ENCODE measurements at places on chromosomes 3 and 15. TPM values are rescaled to one million over a fixed set of nuclear protein-coding genes. Genes with fewer than 3 reads are reported as not detected.

DNA sequence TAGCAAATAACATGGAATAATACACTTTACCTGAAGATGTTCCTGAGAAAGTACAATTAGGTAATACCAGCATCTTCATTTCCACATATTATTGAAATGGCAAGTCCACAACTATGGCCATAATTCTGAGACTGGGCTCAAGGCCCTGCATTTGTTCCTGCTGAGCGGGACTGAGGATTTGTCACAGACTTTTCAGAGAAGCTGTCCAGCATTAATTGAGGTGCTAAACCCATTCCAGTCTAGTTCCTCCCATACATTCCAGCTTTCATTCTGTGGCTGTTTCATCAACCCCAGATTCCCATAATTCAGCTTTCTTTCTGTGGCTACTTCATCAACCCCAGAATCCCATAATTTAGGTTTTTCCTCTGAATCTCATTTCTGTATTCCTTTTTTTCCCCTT, 293.4 kb upstream of the GBE1 start:
- DNase-seq, result no peak
- no peak overlapping the region for H3K4me3 ChIP-seq
- H3K36me3 ChIP-seq, result no peaks in the 10 kb centered on the region
- no peak overlapping the region for H3K27ac ChIP-seq
- peaks cover 16% of the 10 kb centered on the region for H3K4me1 ChIP-seq

GRCh38 chr15:72196409-72197040, 1.1 kb downstream of the GRAMD2A start:
- peaks cover 23% of the 10 kb centered on the region for H3K36me3 ChIP-seq
- H3K27ac ChIP-seq, result peak overlapping the region; percentile 63
- no peak for DNase-seq
- peaks cover 5% of the 10 kb centered on the region for H3K4me1 ChIP-seq
- no peaks in the 10 kb centered on the region for H3K27me3 ChIP-seq

Gene KPNA1
- 73.4 TPM for total RNA-seq

DNA sequence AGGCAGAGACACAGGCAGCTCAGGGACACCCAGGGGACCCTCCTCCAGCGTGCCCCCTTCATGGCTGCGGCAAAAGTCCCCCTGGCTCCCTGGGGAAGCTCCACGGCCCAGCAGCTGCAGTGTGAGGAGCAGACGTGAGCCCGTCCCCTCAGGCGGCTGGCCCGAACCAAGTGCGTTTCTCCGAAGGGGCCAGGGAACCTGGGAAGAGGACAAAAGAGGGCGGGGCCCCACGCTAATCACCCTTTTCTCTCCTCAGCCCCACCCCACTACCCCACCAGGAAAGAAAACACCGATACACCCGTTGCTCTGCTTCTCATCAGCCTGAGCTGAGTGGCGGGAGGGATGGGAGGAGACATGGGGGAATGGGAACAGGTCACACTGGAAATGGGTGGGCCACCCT, at the start of gene MUC4:
TSS of gene MUC4 (minus strand) at position 174 of the 400 bp plus-strand sequence. CDS start at position 62, 112 bp downstream.
- DNase-seq, result no peak
- H3K27me3 ChIP-seq, result no peaks in the 10 kb centered on the region
- no peak within 1 kb of the TSS for H3K4me3 ChIP-seq
- H3K36me3 ChIP-seq, result no peaks in the 10 kb centered on the region
- H3K4me1 ChIP-seq, result peaks cover 7% of the 10 kb centered on the region

DNA sequence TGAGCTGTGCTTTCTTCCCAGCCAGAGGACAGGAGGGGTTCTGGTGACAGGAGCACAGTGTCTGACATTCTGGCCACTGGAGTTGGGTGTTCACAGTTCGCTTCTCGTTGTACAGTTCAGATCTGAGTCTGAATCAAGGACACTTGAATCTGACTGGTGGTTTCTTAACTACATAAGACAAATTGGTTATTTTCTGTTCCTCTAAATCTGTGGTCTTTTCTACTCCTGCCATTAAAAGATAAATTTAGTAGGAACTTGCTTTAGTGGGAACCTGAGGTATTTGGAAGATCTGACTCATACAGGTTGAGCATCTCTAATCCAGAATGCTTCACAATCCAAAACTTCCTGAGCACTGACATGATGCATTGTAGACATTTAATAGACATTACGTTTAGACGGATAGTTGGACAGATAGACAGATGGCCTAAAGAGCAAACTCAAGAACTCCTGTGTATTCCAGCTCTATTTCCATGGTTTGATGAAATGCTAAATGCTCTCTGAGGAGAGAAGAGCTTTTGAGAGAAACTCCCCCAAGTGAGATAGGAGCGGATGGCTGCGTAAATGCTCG, 71.0 kb downstream of the CCK start:
- H3K36me3 ChIP-seq, result 0 out of 2 replicates have a peak, but pooled peaks cover 4% of the 10 kb centered on the region
- H3K27ac ChIP-seq, result no peak overlapping the region
- H3K27me3 ChIP-seq, result no peaks in the 10 kb centered on the region
- no peak overlapping the region for H3K4me3 ChIP-seq
- peaks cover 10% of the 10 kb centered on the region for H3K4me1 ChIP-seq

GRCh38 chr3:4819746-4820145, 159.5 kb upstream of the BHLHE40 start:
- H3K36me3 ChIP-seq, result no peaks in the 10 kb centered on the region
- no peak overlapping the region for H3K4me3 ChIP-seq
- no peak for DNase-seq
- H3K27me3 ChIP-seq, result no peaks in the 10 kb centered on the region
- no peak overlapping the region for H3K27ac ChIP-seq
- H3K4me1 ChIP-seq, result peaks cover 4% of the 10 kb centered on the region

Gene KBTBD12
- not detected for total RNA-seq

DNA sequence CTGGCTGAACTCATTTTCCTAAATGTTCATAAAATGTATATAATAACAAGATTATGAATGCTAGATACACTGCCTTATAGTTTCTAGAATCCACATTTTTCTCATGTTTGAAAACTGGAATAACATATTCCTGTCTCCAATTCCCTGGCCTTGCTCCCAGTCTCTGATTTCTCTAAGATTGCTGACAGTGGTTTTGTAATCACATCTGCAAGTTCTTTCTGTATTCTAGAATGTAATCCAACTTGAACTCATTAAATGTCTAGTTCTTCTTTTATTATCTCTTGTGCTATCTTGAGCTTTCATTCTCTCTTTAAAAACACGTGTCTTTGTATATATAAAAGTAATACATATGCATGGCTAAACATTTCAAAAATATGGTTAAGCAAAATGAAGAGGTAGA, 215.2 kb upstream of the ADAMTS9 start:
- H3K27ac ChIP-seq, result no peak overlapping the region
- H3K4me1 ChIP-seq, result no peaks in the 10 kb centered on the region
- no peak for DNase-seq
- no peaks in the 10 kb centered on the region for H3K36me3 ChIP-seq
- H3K27me3 ChIP-seq, result 0 out of 2 replicates have a peak, but pooled peaks cover 3% of the 10 kb centered on the region

DNA sequence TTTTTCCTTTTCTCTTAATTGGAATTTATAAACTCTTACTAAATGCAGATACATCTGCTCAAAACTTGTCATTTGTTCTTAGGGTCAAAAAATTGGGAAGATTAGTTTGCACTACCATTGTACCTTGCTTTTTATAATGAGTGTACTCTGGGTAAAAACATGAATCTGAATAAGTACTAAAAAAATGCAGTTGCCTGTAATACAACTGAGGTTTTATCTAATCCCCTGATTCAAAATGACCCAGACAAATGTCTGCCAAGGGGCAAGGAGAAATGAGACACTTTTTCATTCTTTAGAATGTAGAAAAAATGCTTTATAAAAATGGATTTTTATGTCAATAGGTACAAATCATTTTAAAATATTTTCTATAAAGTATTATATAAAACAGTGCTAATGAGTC, 42.4 kb downstream of the RASA2 start:
- no peaks in the 10 kb centered on the region for H3K4me1 ChIP-seq
- no peak overlapping the region for H3K27ac ChIP-seq
- H3K36me3 ChIP-seq, result no peaks in the 10 kb centered on the region
- H3K27me3 ChIP-seq, result no peaks in the 10 kb centered on the region

Gene STAC
- not detected for total RNA-seq

DNA sequence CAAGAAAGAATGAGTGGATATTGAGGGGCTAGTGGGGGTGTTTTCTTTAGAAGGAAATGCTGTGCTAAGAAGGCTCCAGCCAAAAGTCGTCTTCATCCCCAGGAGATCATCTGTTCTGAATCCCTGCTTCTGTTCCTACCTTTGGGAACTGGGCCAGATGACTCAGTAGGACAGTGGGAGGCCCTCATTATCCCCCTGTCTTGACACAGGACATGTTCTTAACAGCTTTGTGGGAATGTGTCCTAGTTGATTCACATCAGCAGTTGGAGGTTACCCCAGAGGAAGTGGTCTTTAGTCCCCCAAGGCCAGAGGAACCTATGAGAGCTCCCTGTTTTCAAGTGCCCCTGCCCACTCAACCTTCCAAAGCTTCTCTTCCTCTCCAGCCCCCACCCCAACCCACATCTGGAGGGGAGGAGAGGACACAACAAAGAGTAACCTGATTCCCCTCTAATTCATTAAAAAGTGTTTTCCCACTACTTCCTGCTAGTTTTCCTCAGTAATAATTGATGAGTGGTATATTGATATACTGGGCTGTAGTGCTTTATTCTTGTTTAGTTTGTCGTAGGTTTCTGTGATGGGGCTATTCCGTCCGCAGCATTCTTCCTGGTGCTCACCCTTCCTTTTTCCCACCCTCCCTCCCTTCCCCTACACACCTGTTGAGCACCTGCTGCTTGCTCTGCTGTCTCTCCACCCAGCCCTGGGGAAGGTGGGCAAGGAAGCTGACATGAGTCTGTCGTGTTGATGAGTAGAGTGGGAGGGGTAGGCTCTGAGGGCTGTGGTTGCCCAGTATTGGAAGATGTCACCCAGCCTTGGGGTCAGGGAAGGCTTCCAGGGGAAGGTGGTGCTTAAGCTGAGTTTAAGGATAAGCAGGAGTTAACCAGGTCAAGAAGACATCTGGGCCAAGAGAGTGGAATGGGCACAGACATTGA, 9.3 kb downstream of the PXYLP1 start:
- no peak for DNase-seq
- no peaks in the 10 kb centered on the region for H3K27me3 ChIP-seq
- peaks cover 10% of the 10 kb centered on the region for H3K4me1 ChIP-seq
- H3K4me3 ChIP-seq, result no peak overlapping the region
- H3K27ac ChIP-seq, result no peak overlapping the region

Measured in HCT116 (cell line).